ENCODE measurements at places on chromosomes 11 and 22.
A peak's percentile ranks its signal among the peaks of the same experiment; 100 is the strongest.

DNA sequence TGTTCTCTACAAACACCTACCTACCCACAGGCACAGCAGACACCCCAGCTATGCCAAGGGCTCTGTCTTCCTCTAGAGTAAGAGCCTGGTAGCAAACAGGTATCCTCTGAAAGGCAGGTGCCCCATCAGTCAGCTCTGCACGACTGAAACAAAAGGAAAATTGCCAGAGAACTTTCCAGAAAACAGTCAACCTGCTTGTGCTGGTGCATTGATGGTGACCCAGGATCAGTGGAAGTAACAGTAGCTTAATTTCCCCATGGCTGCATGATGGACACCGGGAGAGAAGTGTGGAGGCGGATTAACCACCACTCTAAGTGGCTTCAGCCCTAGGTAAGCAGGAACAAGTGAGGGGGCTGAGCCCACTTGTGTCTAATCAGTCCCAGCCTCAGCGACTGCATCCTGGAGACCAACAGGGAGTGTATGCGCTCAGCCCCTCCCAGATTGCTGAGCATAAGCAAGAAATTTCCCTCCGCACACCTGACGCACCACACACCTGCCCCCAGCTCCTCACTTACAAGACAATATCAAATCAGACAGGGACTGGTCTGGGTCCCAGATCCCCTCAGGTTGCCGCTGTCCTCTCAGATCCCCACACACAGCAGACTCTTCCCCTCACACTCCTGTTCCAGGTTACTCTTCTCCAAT lies 70.7 kb upstream of the IGLL5 start:
- DNase-seq: no peak

GRCh38 chr11:130181295-130182272 lies 22.0 kb downstream of the ST14 start:
- no peak for DNase-seq

- no peak for DNase-seq
Observed at GRCh38 chr11:66782726-66783125, 53.7 kb upstream of the SPTBN2 start.

DNA sequence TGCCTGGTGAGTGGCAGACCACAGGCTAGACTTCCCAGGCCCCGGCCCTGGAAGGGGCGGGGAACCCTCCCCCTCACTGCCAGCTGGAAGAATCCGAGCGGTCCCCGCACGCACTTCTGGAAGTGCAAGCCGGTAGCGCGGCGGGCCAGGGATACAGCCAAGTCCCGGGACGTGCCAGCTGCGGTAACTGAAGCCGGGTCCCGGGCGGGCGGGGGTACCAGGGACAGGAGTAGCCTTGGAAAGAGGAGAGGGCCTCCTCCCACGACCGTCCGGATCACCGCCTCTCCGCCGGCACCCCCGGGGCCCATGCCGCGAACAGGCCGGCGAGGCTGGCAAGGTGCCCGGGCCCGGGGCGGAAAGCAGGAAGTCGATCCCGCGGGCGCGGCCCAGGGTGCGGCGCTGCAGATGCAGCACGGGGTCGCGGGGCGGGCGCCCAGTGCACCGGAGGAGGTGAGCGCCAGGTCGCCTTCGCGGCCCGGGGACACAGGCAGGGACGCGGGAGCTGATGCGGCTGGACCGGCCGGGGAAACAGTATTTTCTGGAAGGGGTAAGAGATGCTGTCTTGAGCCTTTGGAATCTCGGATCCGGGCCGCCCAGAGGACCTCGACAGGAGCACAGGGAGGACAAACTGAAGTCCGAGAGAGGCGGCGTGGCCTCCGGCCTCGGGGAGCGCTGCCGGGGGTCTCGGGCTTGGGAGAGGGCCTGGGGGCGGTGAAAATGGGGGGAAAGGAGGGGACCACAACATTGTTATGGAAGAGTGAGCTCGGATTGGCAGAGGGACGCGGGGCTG lies 783 bp upstream of the SLC35C1 start:
- peak; percentile 39 for DNase-seq

DNA sequence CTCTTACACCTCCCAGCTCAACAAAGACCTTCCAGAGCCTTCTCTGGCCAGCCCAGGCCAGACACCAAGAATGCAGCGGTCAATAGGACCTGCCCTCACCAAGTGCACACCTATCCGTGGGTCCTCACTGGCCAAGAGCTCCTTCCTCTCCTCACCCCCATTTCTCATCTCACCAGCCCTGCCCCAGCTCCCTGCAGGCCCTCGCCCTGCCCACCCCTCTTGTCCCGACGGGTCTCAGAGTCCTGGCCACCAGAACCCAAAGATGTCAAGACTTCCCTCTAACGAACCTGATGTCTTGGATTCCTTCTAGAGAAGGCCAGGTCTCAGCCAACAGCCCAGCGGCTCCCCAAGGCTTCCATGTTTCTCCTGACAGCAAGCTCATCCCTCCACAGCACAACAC lies 43.6 kb downstream of the IGF2 start:
- DNase-seq: no peak

- no peak for DNase-seq
Observed at GRCh38 chr11:65498042-65498726, 661 bp upstream of the MALAT1 start.

- peak; percentile 57 for DNase-seq
Observed at GRCh38 chr11:126355324-126355925, at the start of gene ST3GAL4. Gene ST3GAL4 (plus strand): TSS chr11:126355686. CDS start chr11:126406156, 50,470 bp downstream.

DNA sequence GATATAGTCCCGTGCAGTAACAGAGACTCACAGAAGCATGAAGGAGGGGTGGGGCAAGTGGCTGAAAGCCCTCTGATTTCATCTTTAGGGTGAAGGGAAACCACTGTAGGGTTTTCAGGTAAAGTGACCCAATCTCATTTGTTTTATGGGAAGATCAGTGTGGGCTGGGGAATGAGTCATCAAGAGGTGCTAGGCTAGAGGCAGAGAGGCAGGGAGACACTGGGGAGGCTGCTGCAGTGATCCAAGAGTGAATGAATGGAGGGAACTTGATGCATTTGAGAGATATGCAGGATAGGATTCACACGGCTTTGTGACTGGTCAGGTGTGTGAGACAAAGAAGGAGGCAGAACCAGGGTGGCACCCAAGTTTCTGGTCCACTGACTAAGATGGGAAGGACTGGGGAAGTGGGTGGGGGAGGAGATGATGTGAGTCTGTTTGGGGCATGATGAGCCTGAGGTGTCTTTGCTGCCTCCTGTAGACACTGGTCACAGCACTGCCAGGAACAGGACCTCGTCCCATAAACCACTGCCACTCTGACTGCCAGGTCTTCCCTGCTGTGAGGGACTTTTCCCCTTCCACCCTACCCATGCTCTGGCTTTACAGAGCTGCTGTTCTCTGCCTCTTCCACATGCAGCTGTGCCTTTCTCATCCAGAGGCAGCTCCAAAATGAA lies 239.0 kb downstream of the TENM4 start:
- DNase-seq: no peak

DNA sequence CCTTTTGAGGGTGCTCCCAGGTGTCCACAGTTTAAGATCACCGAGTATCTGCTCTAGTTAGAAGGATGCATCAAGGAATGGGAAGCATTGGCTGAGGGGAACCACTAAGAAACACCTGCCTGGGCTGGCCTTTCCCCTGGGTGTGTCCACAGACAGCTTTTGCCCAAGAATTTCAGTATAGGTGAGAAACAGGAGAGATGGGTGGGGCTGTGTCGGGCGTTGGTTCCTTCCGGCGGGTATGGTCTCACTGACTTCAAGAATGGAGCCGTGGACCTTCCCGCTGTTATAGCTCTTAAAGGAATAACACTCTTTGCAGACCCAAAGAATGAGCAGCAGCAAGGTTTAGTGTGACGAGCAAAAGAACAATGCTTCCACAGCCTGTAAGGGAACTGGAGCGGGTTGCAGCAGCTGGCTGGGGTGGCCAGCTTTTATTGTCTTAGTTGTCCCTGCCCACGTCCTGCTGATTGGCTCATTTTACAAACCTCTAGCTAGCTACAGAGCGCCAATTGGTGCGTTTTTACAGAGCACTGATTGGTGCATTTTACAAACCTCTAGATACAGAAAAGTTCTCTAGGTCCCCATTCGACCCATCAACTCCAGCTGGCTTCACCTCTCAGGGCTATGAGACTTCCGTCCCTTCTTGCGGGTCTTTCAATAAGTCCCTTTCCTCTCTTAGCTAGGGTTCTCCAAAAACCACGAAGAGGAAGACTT lies 2.4 kb downstream of the FADS1 start:
- DNase-seq: peak; percentile 28

- DNase-seq: no peak
Observed at GRCh38 chr22:26162926-26163325, 6.3 kb upstream of the SEZ6L start.

DNA sequence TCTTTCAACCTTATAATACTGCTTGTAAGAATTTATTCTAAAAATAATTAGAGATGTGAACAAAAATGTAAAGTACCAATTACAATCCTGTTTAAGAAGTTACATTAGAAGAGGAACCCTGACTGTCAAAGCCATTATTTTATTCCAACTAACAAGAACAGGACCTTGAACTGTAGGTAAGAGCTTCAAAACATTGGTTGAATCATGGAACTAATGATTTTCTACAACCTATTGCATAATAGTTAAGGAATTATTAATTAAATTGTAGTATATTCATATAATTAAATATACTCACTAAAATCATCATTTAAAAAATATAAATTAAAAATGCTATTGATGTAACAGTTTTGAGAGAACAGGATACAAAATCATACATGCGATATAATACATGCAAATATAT lies 649.4 kb upstream of the KIRREL3 start:
- DNase-seq: no peak

DNA sequence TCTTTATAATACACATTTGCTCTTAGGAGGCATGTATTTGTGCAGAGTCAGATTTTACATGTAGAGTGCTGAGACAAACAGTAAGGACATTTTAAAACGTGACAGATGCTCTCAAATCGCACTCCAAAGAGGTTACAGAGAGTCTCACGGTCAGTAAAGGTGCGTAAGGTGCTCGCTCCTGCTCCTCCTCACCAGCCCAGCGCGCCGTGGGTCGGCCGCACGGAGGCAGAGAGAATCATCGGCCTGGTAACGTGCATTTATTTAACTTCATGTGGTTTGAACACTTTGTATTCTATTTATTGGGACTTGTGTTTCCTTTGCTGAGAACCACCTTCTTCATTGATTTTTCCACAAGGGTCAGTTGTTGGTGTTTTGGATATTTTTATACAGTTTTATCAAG lies 900.1 kb downstream of the BRD1 start:
- DNase-seq: no peak

- no peak for DNase-seq
Observed at GRCh38 chr11:27464909-27465308, 7.7 kb downstream of the LGR4 start.

- DNase-seq: no peak
Observed at GRCh38 chr11:78800096-78800690, 225.5 kb upstream of the NARS2 start.

GRCh38 chr11:12083380-12083779 lies 27.0 kb upstream of the MICAL2 start:
- no peak for DNase-seq

DNA sequence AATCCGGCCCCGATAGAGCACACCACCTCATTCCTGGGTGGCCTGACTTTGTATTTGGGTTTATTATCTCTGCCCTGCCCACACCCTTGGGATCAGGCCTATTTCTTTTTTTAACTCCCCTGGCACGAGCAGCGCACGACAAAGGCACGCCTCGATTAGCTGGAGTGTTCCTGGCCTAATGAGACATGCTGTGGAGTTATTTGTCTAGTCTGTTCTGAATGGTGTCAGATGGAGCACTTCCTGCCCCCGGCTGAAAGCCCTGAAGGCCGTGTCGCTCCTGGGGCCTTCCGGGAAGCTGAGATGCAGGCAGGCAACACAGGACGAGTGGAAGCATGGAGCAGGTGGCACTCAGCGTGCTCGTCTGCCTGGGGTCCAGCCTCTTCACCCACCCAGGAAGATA lies 47.1 kb downstream of the LARGE1 start:
- no peak for DNase-seq

- DNase-seq: no peak
Observed at GRCh38 chr22:21837248-21837979, 30.0 kb downstream of the MAPK1 start.

- DNase-seq: no peak
Observed at GRCh38 chr22:29827091-29827490, 11.0 kb downstream of the ASCC2 start.

- no peak for DNase-seq
Observed at GRCh38 chr22:22884888-22885840, 2.5 kb upstream of the IGLL5 start.

GRCh38 chr11:129703846-129704245 lies 111.8 kb upstream of the TMEM45B start:
- no peak for DNase-seq

DNA sequence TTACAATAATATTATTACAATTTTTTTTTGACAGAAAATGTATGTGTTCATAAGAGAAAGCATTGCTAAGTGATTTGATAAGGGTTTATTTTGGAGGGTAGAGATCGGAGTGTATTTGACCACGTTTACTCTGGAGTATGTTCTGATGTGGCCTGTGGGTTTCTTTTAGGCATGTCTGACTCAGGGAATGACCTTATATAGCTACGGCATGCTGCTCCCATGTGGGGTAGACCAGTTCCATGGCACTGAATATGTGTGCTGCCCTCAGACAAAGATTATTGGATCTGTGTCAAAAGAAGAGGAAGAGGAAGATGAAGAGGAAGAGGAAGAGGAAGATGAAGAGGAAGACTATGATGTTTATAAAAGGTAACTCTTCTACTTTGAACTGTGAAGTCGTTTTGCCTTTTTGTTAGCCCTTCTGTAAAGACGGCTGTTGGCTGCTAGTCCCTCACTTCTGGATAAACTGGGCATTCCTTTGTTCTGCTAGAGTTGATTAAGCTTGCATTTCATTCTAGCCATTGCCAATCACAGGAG lies 38.1 kb upstream of the ST14 start:
- no peak for DNase-seq

- no peak for DNase-seq
Observed at GRCh38 chr11:19759389-19759788, 46.8 kb downstream of the NAV2 start.
